ENCODE measurements at places on chromosomes 16 and 17.

GRCh38 chr17:31529841-31530251 lies 138.4 kb downstream of the RAB11FIP4 start:
- DNase-seq, result no peak

DNA sequence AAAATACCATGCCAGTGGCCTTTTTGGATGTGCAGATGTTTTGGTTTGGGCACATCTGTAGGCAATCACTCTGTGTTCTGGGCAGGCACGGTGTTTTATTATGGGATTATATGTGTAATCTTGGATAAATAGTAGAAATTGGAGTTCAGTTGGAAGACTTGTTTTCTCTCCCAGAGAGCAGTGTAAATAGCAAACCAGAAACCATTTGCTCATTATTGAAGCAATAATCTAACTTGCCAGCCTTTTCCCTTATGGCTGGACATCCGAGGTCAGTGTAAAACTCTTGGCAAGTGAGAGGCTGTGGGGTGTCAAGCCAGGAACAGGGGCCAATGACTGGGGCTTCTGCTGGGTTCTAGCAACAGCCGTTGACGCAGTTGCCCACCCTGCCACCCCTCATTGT lies 69.9 kb downstream of the IRX3 start:
- no peak for DNase-seq

DNA sequence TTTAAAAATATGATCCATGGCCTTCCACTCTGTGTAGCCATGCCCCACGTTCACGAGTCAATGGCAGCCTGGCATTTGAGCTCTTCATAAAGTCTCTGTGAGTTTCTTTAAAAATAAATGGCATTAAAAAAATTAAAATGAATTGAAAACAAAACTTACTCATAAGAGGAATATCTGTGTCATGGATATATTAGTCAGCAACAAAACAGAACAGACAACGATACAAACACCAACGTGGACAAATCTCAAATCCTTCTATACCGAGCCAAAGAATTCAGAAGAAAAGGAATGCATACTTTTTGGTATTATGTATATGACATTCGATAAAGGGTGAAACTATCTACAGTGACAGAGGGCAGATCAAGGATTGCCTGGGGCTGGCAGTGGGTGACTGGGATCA lies 8.2 kb upstream of the CMIP start:
- no peak for DNase-seq

GRCh38 chr17:14337596-14338079 lies 36.8 kb downstream of the HS3ST3B1 start:
- no peak for DNase-seq

GRCh38 chr16:23768581-23768980 lies 13.8 kb downstream of the CHP2 start:
- DNase-seq, result no peak

GRCh38 chr16:10918294-10919002 lies 23.8 kb downstream of the DEXI start:
- peak; percentile 85 for DNase-seq

DNA sequence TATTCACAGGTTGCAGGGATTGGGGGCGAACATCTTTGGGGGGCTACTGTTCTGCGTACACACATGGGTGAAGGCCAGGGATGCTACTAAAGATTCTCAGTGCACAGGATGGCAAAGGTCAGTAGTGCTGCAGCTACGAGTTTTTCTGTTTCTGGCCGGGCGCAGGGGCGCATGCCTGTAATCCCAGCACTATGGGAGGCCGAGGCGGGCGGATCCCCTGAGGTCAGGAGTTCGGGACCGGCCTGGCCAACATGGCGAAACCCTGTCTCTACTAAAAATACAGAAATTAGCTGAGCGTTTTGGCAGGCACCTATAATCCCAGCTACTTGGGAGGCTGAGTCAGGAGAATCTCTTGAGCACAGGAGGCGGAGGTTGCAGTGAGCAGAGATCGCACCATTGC lies 3.9 kb upstream of the ZNF598 start:
- DNase-seq, result no peak

GRCh38 chr17:16909472-16910246 lies 62.3 kb downstream of the TNFRSF13B start:
- DNase-seq, result no peak

DNA sequence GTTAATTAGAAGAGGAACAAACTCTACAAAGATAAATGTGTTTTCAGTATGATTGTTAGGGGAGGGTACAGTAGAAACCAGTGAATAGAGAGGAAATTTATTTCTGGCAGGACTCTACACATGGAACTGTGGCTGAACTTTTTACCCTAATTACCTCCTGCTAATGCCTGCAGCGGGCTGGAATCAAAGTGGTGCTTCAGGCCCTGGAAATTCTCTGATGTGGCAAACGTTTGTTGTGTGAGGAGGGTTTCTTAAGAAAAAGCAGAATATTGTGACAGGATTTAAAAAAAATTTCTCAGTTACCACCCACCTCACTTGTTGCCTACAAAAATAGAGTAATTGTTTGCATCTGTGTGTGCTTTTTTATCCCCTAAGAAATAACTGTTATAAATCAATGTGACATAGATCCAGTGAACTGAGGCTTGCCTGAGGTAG lies 154.5 kb downstream of the BCAS3 start:
- DNase-seq, result no peak

- no peak for DNase-seq
Measured at GRCh38 chr17:17808706-17809432, 27.9 kb downstream of the SREBF1 start.

DNA sequence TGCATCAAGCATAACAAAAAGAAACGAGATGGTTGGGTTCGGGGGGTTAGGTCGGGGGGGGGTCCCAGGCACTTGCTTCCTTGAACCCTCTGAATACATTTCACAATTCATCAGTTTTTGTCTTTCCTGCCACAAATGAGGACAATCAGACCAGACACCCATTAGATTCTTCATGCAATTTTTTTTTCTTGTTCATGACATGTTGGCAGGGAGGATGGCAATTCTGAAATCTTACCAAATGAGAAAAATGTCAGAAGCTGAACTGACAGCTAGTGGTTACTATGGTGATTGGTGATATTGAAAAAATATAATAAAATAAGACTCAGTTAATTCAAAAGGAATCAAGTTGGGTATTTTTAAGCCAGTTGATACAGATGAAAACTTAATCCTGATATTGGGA lies 419.5 kb upstream of the PSMD7 start:
- DNase-seq, result no peak

DNA sequence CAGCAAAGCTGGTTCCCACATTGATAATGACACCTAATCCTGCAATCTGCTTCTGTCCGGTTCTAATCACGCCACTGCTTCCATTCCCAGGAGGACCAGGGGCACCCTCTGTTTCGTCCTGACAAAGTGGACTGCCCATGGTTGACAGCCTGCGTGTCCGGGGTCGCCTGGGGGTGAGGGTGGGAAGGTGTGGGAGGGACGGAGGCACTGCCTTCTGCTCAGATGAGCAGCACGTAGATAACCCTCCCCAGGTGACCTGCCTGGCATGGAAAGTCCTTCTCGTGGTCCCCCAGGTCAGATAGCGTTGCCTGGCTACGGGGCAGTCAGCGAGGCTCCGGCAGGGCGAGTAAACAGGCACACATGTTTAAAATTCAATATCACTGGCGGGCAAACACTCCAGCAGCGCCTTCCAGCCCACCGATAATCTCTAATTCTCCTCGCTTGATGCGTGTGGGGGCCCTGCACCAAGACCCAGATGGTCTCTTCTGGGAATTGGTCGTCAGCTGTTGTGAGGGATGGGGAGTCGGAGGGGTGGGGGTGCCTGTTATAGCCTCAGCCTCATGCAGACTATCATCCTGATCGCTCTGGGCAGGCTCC lies 132.2 kb downstream of the RAP1GAP2 start:
- no peak for DNase-seq

- DNase-seq, result no peak
Measured at GRCh38 chr17:36816907-36817288, 120.4 kb upstream of the LHX1 start.
